CD4-positive, alpha-beta T cell treated with Interleukin-21 for 1 hour (primary cell): ENCODE measurements at places on chromosomes 16 and 17.

GRCh38 chr17:28097901-28098300, 55.4 kb downstream of the NLK start:
- DNase-seq = no peak

- peak; percentile 61 for DNase-seq
Observed at GRCh38 chr17:77332034-77332971, 191.5 kb downstream of the SEC14L1 start.

DNA sequence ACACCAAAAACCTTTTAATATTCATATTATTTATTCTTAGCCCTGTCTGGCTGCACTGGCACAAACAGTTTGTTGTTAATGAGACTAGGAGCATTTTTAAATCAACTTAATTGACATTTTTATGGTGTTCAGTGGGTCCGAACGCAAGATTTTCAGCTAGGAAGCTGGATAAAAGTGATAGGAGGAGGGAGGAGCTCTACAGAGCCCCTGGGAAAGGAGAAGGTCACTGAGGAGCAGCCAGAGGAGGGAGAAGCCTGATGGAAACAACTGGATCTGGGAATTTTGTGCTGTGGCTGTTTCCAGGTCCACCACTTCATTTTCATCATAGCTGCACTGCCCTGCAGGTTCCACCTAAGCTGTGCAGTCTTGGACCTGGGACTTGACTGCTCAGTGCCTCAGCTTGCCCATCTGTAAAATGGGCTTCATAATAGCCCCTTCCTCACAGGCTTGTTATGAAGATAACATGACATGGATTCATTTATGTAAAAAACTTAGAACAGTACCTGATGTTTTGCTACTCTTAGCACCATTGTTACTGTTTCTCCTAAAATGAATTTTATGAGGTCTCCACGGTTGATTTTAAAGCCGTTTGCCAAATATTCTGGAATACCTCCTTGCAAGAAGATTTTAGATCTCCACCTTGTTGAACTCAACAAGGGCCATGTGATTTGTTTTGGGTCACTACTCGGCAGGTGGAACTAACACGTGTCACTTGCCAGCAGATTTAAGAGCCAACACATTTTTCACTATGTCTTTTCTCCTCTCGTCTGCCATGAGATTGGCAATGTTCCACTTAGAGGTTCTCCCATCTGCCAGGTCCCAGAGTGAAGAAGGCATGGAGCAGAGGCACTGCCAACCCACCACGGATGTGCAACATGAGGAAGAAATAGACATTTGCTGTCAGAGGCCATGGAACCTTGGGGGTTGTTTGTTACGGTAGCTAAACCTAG, 18.7 kb upstream of the GRIN2A start:
- DNase-seq = no peak

GRCh38 chr16:54288030-54288834, 1.6 kb upstream of the IRX3 start:
- DNase-seq = no peak

- DNase-seq = no peak
Observed at GRCh38 chr17:52079496-52079895, 79.0 kb downstream of the CA10 start.

- no peak for DNase-seq
Observed at GRCh38 chr16:9885467-9885866, 296.8 kb downstream of the GRIN2A start.

DNA sequence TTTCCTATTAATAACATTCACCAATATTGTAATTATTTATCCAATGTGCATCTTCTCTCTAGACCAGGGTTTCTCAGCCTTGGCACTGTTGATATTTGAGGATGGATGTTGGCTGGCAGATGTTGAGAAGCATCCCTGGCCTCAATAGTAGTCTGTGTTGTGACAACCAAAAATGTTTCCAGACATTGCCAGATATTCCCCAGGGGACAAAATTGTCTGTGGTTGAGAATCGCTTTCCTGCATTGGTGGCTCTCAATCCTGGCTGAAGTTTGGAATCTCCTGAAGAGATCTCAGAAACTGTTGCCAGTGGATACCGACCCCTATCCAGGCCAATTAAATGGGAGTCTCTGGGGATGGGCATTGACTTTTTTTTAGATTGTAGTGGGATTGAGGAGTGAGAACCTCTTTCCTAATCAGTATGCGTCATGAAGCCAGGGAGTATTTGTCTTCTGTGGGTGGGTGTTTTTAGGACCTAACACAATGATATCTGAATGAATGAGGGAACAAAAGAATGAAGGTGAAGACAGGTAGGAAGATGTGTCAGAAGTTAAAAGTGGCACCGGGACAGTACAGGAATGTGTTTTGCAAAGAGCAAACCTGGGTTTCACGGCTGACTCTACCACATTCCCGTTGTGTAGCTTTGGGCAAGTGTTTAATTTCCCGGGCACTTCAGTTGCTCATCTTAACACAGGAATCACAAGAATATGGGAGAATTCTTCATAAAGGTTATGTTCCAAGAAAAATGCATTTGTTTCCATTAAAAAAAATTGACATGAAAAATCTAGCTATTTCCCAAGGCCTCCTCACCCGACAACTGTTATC, 24.3 kb downstream of the HSD17B2 start:
- no peak for DNase-seq

DNA sequence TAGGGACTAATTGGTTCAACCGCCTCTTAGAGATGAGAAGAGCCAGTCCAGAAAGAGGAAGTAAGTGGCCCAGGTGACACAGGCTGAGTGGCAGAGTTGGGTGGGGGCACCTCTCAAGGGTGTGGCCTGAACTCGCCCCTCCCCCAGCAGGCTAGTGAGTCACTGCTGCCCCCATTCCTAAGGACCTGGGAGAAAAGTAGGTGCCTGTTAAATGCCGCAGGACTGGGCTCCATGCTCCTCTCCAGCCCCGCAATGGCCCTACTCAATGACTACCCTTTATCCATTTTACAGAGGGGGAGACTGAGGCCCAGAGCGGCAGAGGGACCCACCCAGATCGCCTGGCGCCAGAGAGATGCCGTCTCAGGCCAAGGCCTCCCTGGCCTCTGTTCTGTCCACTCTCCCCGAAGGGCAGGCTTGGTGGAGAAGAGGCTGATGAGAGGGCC, 8.1 kb downstream of the TMEM235 start:
- no peak for DNase-seq

DNA sequence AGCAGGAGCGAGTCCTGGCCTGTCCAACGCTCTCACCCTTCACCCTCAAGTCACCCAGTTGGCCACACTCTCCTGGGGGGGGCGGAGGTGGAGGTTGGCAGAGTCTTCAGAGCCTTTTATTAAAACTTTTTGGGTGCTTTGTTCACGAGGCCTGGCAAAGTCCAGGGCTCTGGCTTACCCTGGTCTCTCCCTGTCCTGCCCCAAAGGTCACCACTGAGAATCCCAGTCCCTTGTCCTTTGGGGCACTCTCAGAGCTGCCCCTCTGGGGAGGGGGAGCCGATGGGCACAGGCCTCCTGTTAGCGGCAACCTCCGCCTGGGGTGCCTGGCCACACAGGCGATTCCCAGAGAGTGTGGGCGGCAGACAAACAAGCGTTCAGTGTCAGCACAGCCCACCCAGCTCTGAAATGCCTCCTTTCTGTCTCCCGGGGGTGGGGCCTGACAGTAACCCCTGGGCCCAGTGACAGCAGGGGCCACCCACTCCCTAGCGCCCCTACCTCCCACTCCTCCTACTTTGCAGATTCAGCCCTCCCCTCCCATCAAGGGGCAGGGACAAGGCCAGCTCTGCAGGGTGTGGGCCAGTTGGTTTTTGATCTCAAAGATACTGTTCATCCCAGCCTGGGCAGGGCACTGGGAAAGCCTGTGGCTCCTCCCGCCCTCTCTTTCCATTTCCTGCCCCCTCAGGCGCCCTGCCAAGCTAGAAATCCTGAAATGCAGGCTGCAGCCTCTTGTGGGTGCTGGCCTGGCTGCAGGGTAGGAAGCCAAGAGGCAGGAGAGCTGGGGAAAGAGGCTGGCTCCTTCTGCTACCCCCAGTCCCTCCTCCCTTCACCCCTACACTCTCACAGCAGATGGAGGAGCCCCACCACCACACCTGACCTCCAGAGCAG, 36.6 kb upstream of the EMP2 start:
- no peak for DNase-seq

DNA sequence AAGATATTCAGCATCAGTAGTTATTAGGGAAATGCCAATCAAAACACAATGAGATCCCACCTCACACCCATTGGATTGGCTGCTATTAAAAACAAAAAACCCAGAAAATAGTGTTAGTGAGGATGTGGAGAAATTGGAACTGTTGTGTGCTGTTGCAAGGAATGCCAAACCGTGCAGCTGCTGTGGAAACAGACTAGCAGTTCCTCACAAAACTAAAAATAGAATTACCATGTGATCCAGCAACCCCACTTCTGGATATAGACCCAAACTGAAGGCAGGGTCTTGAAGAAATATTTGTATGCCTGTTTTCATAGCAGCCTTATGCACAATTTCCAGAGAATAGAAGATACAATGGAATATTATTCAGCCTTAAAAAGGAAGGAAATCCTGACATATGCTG, 46.0 kb downstream of the FOXK2 start:
- no peak for DNase-seq

DNA sequence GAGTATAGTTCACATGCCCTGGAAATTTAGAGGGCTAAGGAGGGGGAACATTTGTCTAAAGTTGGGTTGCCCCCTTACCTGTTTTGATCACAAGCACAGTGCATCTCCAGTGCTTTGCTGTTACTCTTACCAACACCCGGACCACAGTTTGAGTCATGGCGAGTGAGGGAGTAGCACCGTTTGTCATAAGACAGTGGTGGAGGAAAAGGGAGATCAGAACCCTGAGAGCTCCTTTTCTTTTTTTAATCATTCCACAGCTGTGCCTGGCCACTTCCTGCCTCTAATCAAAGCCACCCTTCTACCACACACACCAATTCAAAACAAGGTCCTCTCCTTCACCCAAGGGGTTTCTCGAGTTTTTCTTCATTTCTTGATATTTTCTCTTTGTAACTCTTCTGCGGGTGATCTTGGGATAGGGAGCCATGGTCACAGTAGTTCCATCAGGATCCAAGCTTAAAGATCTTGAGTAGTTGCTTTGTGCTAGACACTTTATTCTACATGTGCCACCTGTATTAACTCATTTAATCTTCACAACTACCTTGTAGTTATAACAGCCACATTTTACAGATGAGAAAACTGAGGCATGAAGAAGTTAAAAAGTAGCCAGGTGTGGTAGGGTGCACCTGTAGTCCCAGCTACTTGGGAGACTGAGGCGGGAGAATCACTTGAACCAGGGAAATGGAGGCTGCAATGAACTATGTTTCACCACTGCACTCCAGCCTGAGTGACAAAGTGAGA, 5.0 kb upstream of the MYL4 start:
- peak; percentile 62 for DNase-seq
